ENCODE measurements at places on chromosomes 6 and 20. TPM values are rescaled to one million over a fixed set of nuclear protein-coding genes. Genes with fewer than 3 reads are reported as not detected.

The HUS1B gene
- total RNA-seq, result 7.5 TPM

The NEDD9 gene
- 152 TPM for total RNA-seq

The RCAN2 gene
- 19.4 TPM for total RNA-seq

The F13A1 gene
- 117 TPM for total RNA-seq

The TMEM244 gene
- not detected for total RNA-seq

The SRMS gene
- not detected for total RNA-seq

The AMD1 gene
- total RNA-seq, result 88.7 TPM

The TNFRSF6B gene
- total RNA-seq, result 52.6 TPM

The NKAIN4 gene
- total RNA-seq, result 2.9 TPM

DNA sequence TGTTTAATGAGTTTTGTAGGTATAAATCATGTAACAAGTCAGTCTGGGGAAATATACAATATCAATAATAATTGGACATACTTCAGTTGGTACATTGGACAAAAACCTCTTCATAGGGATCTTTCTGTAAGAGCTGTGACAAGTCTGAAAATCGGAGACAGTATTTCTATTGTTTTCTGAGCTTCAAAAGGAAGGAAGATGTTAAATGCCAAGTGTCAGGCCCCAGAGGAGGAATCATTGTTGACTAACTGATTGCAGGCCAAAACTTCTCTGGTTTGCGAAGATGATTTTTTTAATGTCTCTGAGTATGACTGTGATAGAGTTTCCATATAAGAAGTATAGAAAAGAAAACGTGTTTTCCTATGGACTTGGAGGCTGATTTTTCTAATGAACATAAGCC, 316.4 kb downstream of the RNF144B start:
- DNase-seq, result no peak

GRCh38 chr6:105680131-105680530, 277.2 kb upstream of the PREP start:
- DNase-seq, result no peak

GRCh38 chr20:59994697-59995122, 36.5 kb downstream of the CDH26 start:
- DNase-seq, result no peak

DNA sequence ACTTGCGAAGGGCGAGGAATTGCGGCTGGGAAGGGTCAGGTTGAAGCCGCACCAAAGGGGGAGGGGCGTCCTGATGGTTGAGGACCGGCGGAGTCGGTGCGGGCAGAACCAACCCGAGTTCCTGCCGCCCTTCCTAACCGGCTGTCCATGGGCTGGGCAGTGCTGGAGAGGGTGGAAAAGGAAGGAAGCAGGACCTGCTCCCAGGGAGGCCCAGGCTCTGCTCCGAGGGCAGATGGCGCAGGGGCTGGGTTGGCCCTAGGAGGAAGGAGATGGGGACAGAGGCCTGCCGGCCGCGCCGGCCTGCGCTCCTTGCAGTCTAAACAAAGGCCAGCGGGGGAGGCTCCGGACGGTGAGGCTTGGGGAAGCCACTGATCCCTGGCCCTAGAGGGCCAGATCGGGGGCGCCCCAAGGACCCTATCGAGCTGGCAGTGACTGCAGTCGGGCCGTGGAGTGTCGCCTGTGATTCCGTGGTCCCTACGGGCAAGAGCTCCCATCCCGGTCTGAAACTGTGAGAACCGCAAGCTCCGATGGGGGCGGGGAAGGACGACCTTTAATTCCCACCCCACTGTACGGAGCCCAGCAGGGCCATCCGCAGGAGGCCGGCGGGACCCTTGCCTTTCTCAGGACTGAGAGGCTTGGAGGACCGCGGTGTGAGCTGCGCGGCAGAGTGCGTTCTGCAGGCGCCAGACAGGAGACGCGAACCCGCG, 39.4 kb downstream of the YTHDF1 start:
- no peak for DNase-seq

DNA sequence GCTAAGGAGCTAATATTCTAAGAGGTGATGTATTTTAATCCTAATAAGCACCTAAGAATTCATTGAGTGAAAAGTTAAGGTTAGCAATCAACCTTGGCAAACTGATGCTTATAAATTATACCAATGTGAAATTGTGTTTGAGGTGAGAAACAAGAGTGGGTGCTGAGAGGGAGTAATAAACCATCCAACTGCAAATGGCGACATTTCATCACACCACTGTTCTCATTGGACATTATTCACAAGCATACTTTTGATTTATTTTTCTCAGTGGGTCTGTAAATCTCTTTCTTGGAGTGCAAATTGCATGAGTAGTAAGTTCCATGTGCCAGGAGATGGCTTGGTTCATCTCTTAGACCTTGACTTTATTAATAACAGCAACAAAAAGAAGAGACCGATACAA, 71.5 kb downstream of the BMP6 start:
- no peak for DNase-seq

- no peak for DNase-seq
These were observed 368.0 kb downstream of the TBC1D32 start for GRCh38 chr6:120966321-120966720.

DNA sequence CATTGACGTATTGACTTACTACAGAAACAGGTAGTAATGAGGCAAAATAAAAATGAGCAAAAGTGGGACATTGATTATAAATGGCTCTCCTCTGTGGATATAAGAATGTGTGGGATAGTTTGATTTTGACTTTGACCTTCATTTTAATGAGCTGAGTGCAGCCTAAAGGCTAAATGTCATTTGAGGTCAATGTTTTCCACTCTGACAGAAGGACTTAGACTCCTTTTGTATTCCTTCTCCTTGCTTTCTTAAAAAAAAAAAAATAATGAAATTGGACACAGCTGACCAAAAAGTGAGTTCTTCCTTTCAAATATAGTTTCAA, 68.6 kb downstream of the MTFR2 start:
- DNase-seq, result no peak

GRCh38 chr6:108736002-108736361, 112.2 kb upstream of the ARMC2 start:
- DNase-seq, result no peak

- no peak for DNase-seq
These were observed 2.2 kb upstream of the TFAP2A start for GRCh38 chr6:10416863-10417641.

- DNase-seq, result no peak
These were observed 9.3 kb downstream of the NOL4L start for GRCh38 chr20:32575805-32576204.

- no peak for DNase-seq
These were observed 80.2 kb downstream of the PLCB1 start for GRCh38 chr20:8212286-8212685.

DNA sequence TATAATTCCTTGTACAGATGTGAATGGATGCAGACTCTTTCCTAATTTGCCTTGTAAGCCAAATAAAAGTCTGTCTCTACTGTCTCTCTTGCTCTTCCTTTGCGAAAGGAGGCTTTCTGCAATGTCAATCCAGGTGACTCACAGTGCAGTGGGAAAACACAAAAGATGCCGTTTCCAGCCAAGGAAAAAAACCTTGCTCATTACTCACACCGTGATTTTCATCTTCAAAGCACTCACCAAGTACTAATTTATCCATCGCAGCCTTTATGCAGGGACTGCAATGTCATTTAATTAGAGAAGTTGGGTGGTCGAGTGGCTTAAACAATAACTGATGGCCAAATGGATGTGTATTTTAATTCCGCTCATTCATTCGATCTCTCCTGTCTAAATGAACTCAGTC, 23.8 kb downstream of the SAYSD1 start:
- no peak for DNase-seq

GRCh38 chr6:41443616-41444525, 102.3 kb upstream of the FOXP4 start:
- no peak for DNase-seq

DNA sequence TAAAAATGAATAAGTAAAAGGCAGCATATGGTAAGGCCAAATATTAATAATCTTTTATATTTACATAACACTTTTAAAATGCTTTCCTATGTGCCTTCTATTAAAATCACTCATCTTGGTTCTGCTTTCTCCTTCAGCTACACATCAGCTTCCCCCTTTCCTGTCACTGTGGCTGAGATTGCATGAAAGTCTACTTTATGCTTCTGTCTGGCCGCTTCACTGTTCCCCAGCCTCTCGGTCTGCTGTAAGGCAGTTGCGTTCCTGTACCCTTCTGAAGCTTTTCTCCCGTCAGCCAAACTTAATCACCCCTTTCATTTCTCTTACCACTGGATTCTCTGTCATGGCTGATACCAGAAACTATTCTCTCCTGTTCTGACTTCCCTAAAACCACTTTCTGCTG, 34.6 kb downstream of the SOX4 start:
- no peak for DNase-seq

DNA sequence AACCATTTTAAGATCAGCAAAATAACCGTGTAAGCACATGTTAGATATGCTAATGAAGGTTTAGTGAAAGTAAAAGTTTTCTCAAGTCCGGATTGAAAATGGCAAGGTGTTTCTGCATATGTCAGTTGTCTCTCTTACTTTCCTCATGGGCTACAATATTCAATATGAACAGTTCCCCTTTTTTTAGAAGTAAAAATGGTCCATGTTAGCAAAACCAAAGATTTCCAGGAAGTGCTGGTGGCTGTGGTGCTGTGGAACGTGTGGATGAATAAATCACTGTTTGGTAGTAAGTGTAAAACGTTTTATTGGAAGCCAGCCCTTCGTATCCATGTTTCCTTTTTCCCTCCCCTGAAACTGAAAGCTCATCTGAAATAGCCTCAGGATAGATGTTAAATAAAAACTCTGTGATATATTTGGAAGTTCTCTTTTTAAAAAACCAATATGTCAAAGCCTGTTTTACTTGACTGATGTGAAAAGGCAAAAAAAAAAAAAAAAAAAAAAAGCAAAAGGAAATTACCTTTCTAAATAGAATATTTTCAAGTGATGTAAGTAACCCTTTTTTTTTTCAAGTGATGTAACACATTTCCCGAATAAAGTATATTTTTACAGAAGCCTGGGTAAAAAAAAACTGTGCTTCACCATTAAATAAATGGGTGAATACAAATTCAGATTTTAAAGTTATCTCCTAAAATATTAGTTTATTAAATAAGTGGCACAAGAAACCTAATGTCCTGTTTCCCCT, 41.9 kb downstream of the PLEKHG1 start:
- no peak for DNase-seq

DNA sequence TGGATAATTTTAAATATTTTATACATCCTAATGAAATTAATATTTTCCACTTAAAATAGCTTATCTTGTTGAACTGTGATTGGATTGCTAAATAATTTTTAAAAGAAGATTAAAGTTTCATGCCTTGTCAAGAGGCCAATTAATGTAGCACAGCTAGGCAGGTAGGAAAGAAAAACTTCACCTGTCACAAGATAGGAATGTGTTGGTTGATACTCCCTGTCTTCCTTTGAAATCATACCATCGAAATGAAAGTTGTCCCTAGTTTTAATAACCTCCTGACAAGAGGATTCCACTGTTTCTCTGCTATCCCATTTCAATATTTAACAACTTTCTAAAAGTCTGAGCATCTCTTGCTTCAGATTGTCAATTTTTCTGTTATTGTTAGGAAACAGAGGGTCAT, 80.8 kb downstream of the BMP6 start:
- no peak for DNase-seq

DNA sequence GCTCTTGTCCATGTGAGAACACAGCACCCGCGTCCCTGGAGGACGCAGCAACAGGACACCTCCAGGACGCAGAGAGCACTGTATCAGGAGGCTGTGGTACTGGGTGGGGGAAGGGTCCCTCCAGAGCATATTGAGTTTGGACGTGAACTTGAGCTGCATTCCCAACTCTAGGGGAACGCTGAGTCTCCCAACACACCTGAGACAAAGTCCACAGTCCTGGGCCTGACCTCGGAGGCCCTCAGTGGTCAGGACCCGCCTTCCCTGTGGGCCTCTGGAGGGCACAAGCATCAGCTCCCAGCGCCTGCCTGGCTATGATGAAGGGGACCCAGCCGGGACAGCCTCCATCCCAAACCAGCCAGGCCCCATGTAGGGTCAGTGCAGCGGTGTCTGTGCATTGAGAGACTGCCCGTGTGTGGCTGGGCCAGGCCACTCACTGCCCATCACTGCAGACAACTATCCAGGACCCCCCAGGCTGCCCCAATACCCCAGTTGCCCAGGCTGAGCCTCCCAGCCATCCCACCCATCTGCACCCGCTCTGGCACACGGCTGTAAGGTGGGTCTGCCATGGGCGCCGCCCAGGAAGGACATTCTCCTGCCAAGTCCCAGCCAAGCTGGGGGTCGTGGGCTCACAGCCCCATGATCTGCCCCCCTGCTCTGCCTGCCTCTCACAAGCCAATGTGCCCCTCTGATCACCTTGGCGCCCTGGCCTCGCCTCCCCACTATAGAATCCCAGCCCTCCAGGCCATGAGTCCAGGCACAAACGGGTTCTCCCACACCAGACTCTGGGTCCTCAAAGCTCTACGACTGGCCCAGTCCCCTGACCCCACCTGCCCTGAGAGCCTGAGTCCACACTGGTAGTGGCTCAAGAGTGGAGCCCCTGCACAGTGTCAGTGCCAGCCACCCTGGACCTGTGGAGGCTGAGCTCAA, 115.7 kb downstream of the TAF4 start:
- DNase-seq, result no peak

GRCh38 chr6:1850121-1850839, 240.6 kb downstream of the FOXC1 start:
- no peak for DNase-seq

- DNase-seq, result no peak
These were observed 589.9 kb upstream of the SLC35B3 start for GRCh38 chr6:9025228-9025627.

DNA sequence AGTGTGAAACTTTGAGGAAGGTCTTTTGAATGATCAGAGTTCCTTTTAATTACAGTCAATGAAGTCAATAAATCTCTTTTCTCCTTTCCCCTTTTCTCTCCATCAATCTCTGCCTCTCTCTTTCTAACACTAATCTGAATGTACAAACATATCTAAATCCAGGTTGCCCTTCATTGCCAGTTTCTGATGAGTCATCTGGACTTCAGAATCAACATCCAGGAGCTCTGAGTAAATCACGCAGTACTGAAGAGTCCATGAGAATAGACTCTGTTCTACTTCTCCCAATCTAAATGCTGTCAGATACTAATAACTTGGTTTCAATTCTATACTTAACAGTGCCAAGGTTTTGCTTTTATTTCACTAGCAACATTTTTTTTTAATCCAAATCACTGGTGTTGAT, 238.7 kb upstream of the THEMIS start:
- no peak for DNase-seq

DNA sequence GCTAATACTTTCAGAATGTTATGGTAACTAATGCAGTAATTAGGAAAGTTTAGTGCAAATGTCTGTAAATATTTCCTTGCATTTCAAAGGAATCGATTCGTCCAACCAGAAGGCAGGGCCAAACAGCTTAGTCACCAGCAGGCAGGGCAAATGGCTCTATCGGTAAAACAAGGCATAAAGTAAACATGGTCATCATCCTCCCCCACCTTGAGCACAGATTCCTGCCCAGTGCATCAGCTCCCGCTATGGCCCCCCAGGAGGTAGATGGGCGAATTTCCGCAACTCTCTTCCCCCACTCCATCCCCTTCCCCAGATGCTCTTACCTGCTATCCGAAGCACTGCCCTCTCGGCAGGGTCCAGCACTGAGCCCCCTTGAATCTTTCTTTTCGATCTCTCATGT, 103.8 kb upstream of the BEND6 start:
- no peak for DNase-seq

DNA sequence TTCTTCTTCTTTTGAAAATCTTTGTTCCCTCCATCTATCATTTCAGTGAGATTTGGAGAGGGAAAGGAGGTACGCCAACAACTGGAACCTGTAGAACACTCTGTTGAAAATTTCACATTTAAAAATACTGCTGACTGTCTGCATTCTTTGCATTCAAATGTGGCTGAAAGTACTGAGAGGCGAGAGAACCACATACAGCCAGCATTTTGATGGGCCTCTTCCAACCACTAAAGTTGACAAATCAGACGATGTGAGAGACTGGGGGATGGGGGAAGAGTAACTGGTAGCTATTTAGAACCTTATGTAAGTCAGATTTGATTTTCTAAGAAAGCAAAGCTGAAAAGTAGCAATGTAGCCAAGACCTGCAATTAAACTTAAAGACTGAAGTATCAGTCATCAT, 77.5 kb downstream of the FKBP5 start:
- DNase-seq, result no peak

Data from tibial nerve (tissue), 4 donors.